Activated naive CD8-positive, alpha-beta T cell treated with anti-CD3 and anti-CD28 coated beads, Interleukin-2, amount 50 U/mL, for 24 hours (primary cell): ENCODE measurements at places on chromosomes 7 and 10.

- DNase-seq, result no peak
These were observed 8.7 kb downstream of the CEP55 start for GRCh38 chr10:93505075-93505474.

DNA sequence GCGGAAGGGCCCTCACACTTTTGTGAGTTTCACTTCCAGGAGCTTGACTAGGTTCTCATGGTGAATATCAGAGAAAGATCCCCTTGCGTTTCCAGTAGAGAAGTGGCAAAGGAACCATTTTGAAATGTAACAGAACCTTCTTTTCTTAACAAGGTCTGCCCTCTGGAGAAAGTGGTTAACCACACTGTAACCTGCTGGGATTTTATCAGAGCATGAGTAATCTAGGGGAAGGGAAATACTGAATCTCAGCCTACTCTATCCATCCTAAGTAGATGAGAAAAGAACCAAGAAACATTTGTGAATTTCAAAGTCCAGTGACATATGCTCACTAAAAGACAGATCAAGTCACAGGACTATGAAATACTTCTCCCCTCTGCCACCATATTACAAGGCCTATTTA lies 235.5 kb downstream of the ZEB1 start:
- no peak for DNase-seq

DNA sequence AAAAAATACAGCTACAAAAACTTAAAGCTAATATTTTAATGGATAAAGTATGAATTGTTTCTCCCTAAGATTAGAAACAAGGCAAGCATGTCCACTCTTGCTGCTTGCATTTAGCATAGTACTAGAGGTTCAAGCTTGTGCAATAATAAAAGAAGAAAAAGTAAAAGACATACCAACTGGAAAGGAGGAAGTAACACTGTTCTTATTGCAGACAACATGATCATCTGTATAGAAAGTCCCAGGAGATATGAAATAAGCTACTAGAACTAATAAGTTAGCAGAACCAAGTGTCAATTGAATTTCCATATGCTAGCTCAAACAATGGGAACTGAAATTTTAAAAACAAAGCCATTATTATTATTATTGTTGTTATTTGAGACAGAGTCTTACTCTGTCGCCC lies 20.0 kb upstream of the RABGEF1 start:
- DNase-seq, result no peak

DNA sequence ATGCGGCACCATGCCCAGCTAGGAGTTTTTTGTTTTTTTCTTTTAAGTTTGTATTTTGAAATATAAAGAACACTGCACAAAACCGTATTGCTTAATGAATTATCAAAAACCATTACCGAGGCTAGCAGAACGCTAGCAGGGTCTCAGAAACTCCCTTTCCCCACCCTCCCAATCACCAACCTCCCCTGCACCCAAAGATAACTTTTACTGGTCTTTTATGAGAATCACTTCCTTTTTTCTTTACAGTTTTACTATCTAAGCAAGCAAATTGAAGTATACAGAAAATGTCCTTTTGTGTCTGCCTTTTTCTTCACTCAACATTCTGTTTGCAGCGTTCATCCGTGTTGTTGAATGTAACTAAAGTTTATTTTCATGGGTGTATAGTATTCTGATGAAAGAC lies 13.4 kb downstream of the HIP1 start:
- no peak for DNase-seq

DNA sequence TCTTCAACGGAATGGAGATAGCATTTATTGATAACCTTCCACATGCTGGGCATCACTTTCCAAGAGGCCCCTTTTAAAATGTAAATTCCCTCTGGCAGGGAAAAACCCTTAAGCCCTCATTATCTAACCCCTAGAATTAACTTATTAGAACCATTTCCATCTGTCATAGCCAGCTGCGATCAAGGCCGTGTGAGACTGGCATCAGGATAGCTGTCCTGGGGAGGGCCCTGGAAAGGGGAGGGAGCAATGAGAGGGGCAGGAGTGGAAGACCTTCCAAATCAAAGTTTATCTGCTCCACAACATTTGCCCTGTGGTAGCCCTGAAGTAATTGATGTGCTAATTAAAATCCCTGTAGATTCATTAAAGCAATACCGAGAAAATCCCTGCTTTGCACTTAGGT lies 45.0 kb upstream of the JAZF1 start:
- DNase-seq, result no peak

DNA sequence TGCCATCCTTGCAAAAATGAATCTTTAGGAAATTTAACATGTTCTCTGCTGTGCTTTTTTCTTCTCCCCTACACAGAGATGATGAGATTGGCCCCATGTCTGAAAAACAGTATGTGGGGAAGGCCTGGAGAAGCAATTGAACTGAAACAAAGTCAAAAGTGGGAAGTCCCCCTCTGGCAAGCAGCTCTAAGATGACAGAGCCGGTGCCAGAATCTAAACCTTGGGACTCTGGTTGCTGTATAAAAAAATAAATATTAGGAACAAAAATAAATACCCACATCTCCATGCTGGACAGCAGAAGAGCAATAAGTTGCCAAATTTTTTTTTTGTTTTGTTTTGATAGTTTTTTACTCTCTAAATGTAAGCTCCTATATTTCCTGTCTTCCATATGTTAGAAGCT lies 51.8 kb upstream of the TRIL start:
- no peak for DNase-seq

DNA sequence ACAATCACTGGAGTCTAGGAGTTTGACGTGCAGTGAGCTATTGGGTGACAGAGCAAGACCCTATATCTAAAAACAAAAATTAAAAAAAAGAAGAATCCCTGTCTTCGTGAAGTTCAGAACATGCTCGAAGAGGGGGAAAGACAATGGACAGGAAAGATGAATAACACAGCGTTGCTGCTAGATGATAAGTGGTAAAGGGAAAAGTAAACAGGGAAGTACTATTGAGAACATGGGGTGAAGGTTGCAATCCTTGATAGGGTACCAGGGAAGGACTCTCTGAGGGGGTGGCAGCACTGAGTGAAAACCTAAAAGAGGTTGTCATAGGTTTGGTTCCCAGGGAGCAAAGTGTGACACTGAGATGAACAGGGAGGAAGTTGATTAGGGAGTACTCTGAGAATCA lies 2.8 kb upstream of the ABRAXAS2 start:
- no peak for DNase-seq

- DNase-seq, result peak; percentile 91
These were observed at the start of gene WASL for GRCh38 chr7:123748734-123749536. WASL (minus strand) TSS chr7:123749003; CDS start chr7:123748734, 269 bp downstream.
